Cerebellar cortex (tissue), 1 donor: ENCODE measurements at places on chromosomes 6 and 20.

DNA sequence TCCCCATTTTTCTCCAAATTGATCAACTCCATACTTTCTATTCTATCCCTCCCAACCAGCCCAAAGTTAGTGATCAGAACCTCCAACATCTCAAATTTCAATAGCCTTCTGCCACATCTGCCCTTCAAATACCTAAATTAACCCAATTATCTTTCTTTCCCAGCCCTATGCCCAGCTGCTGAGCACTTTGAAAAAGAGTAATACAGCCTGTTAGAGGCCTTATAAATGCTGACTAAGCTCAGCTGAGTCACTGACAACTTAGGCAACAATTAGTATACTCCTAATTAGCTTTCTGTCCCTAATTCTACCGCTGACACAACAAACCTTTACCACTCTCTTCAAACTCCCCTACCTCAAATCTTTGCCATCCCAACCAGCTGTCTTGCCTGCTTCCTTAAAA is 23.5 kb downstream of the RUNX2 start:
- DNase-seq: no peak

DNA sequence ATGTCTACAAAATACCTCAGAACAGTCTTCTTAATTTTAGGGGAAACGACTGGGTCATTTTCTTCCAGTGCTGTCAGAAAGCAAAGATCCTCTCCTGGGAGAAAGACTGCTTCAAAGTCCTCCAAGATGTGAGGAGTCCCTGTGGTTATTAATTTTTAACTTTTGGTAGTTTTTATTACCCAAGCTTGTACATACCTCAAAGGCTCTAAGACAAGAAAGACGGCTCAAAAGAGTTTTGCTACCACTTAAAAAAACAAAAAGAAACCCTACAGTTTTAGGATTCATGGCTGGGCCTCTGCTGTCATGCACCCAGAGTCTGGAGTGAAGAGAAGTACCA is 56.1 kb upstream of the APCDD1L start:
- no peak for DNase-seq

DNA sequence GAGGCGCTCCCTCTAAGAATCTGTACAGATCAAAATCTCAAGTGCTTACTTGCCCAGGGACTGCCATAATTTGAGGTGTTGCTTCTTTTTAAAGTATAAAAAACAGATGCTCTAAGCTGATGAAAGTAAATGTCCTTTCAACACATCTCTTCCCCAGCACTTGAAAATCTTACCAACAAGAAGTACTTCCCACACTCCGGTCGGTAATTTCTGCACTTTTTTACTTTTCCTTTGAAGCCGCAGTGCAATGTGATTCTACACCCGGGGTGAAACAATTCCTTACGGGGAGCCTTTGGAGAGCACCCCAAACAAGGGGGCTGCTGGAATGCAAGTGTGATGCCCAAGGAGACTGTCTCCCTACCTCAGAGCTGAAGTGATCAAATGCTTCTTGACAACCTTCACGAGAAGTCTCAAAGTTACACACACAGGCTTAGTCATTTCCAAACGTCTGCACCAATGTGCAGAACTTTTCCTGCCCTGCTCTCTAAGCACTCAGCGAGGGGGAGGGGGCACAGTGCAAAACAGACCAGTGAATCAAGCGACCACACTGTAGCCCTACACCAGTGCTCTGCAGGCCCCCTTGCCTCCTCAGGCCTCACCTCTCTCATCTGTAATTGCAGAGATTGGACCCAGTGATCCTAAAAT is 56.7 kb downstream of the ATXN1 start:
- DNase-seq: no peak

DNA sequence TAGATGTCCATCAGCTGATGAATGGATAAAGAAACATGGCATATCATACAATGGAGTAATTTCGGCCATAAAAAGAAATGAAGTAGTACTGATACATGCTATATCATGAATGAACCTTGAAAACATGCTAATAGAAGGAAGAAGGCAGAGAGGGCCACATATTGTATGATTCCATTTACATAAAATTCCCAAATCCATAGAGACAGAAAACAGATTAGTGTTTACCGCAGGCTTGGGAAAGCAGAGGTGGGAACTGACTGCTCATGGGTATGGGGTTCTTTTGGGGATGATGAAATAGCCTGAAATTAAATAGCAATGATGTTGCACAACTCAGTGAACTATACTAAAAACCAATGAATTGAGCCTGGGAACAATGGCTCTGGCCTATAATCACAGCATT is 58.3 kb downstream of the SERAC1 start:
- no peak for DNase-seq

GRCh38 chr20:33917831-33918525 is 75.7 kb upstream of the RALY start:
- DNase-seq: no peak

DNA sequence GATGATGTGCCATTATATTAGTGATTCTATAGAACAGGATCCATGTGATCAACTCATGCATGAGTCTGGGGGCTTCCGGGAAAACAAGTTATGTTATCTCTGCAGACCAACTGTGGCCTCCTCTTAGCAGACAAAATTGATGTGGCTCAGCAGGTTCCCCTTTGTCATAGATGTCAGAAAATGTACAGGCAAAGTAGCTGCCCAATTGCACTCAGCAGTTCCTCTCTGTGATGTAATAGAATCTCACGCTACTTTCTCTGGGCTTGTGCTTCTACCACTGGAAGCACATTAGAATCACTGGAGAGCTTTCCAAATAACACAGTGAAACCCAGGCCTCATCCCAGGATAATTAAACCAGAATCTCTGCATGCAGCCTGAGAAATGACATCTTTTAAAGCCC is 253.1 kb downstream of the SLC24A3 start:
- DNase-seq: no peak

DNA sequence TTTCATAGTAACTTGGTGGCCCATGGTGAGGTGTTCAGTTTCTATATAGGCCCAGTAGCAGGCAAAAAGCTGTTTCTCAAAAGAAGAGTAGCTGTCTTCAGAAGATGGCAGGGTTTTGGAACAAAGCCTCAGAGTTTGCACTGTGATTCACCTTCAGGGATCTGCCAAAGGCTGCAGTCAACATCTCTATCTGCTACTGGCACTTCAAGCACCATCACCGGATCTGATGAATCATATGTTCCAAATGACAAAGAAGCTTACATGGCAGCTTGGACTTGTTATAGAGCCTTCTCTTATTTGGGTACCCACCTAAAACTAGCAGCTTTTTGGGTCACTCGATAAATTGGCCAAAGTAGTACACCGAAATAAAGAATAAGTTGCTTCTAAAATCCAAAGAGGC is 39.5 kb downstream of the PKIB start:
- DNase-seq: no peak

DNA sequence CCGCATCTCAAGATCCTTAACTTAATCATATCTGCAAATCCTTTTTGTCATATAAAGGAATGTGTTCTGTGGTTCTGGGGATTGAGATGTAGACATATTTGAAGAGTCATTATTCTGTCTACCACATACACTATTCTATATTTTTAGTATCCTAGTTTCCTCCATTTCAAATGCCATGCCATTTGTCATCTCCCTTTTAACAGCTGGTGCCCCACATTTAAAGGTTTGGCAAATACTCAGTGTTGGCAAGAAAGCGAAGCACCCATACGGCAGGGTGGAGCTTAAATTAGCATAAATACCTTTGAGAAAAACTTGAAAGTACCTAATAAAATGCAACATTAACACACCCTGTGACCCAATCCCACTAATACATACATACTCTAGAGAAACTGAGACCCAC is 31.7 kb downstream of the PAK5 start:
- DNase-seq: peak; percentile 94

GRCh38 chr20:8330785-8331695 is 199.0 kb downstream of the PLCB1 start:
- DNase-seq: peak; percentile 15
